Fibroblast of villous mesenchyme (primary cell): ENCODE measurements at places on chromosomes 3 and 15. TPM values are rescaled to one million over a fixed set of nuclear protein-coding genes. Genes with fewer than 3 reads are reported as not detected.
A peak's percentile ranks its signal among the peaks of the same experiment; 100 is the strongest.

DNA sequence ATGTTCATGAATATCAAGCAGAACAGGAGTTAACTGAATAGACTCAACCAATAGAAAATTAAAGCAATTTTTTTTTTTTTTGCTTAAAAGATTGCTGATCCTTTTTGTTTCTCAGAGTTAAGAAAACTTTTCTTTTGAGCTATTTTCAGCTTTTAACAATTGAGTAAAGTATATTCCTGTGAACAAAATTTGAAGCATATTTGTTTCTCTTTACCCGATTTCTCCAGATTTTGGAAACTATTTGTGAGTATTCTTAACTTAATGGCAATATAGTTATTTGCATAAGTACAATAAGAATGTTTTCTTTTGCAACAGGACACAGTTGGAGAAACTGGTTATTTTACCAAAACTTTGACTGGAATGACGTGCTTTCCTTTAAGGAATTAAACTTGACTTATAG lies 53.4 kb upstream of the C15orf39 start:
- DNase-seq: no peak

DNA sequence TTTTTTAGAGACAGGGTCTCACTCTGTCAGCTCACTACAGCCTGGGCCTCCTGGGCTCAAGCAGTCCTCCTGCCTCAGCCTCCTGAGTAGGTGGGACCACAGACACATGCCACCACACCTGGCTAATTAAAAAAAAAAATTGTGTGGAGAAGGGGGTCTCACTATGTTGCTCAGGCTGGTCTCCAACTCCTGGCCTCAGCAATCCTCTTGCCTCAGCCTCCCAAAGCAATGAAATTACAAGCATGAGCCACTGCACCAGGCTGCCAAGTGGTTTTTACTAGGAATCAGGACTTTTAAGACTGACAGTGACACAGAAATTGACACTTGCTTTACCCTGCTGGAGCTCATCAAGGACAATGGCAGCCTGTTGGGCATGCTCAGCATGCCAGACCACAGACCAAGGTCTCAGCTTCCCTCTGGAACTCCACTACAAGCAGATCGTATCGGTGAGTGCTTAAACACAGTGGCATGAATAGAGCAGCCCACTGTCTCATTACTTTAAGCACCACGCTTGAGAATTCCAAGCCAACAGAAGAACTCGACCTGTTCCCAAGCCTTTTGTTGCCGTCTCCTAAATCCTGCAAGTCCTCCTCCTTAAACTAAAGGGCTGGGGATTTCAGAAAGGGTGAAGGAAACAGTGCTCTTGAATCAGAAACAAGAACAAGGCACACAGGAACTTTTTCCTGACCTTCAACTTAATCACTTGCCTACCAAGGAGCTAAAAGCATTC lies 41.4 kb downstream of the EOMES start:
- no peak for DNase-seq

DNA sequence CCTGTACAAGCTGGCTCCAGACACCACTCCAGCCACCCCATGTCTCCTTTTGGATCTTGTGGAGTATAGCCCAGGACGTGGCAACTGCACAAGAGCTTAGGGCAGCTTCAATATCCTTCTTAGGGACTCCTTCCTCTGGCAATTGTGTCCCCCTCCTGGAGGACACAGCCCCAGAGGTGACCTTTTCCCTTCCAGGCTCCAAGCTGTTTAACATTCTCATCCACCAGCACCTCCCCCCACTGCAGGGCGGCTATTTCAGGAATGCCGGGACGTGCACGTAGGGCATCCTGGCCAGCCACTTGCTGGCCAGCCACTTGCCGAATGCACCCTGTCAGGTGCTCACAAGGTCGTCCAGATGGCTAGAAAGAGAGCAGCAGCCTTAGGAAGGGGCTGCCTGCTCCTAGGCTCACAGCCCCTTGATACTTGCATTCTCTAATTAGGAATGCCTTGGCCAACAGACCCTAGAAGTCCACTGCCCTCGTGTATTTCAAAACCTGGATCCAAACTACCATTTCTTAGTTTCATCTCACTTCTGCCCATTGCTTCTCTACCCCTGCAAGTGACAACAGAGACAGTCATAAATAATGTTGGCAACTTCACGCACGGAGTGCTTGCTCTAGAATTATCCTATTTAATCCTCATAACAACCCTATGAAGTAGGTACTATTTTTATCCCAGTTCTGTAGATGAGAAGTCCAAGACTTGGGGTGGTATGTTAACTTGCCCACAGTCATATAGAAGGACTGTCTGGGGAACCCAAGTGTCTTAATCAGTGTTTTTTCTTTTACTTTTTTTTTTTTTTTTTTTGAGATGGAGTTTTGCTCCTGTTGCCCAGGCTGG lies 24.5 kb upstream of the IDH2 start:
- no peak for DNase-seq

DNA sequence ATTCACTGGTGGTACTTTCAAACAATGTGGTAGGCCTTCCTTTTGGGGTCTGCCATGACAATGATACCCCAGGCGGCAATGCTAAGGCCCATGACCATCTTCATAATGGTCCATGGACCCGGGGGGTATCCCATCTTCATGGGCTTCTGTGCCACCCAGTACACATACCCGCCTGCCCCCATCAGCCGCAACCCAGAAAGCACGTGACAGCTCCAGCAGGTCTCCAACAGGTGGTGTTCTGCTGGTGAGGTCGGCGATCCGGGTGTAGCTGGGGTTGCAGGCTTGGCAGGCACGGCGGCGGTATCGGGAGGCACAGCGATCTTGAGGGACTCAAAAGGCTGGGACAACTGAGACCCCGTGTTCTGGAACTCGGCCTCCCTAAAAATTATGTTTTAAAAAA lies 214.5 kb downstream of the SNRPN start:
- DNase-seq: no peak

- no peak for DNase-seq
Measured at GRCh38 chr3:71628522-71628921, 45.0 kb upstream of the FOXP1 start.

GRCh38 chr3:16675805-16676204 lies 70.6 kb upstream of the DAZL start:
- DNase-seq: no peak

DNA sequence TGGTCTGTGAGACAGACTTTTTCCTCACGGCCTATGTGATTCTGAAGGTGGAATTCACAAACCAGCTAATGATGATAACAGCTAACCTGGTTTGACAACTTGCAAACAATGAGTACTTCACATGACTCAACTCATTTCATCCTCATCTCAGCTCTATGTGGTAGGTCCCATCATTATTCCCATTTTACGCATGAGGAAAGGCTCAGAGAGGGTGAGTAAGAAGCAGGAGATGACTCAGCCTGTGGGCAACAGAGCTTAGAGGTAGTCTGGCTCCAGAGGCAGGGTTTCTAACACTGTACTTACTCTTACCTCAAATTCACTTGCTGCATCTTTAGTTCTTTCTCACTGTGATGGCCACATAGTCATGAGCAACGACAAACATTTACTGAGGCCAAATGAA lies 25.8 kb upstream of the PSMD6 start:
- DNase-seq: no peak

GRCh38 chr3:20935791-20936190 lies 749.8 kb upstream of the SGO1 start:
- DNase-seq: no peak

DNA sequence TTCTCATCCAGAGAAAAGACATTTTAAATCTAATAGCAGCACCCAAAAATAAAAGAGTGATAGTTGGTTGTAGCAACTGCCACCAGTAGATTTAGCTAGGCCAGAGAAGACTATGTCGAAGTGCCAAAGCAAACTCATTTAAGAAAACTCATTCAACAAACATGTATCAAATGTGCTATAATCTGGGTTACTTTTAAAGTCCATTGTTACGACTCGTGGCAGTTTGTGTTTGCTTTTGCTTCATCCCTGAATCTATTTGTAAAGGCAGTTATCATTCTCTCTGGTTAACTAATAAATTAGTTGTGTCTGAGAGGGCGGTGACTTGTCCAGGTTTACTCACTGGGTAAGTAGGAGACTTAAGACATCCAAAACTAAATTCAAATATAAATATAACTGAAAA lies 159.4 kb downstream of the ZIC4 start:
- DNase-seq: no peak

DNA sequence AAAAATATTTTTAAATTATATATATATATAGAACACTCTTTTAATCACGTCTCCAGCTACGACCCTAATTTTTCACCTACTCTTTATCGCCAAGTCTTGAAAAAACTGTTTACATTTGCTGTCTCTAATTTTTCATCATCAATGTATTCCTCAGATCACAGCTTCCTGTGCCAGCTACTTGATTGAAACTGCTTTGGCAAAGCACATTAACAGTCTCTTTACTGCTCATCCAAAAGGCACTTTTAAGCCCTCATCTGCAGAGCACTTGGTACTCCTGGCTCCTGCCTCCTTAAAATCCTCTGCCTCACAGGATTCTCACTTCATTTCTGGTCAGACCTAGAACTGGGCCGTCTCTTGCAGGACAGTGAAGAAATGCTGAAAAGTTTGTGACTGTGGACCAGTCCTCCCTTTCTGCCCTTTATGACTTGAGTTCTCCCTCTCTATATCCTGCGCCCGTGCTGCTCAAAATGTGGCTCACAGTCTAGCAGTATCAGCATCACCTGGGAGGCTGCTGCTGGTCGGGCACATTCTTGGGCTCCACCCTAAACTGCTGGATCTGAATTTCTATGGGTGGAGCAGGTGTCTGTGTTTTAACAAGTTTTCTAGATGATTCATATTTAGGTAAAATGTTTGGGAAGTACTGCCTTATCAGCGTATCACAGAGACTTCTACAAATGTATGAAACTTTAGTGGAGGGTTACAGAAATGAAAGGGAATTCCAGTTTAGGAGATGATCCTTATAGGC lies 196.8 kb downstream of the ADAMTSL3 start:
- DNase-seq: no peak

DNA sequence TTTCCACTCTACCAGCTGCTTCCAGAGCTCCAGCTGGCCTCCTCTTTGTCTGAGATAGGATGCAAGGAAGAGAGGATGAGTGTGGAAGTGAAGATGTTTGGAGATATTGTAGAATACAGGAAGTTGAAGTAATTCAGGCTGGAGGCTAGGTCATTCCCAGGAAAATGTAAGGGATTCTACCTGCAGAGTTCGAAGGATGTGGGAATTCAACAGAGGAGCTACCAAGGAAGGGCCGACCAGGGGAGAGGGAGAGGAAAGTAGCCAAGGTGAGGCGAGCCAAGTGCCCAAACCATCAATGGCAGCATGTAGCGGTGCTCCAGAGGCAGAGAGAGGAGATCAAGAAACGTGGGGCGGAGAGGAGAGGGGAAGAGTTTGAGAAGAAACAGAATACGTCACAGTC lies 49.0 kb upstream of the EPHB3 start:
- no peak for DNase-seq

- no peak for DNase-seq
Measured at GRCh38 chr15:78364233-78364632, 24.1 kb downstream of the CRABP1 start.

DNA sequence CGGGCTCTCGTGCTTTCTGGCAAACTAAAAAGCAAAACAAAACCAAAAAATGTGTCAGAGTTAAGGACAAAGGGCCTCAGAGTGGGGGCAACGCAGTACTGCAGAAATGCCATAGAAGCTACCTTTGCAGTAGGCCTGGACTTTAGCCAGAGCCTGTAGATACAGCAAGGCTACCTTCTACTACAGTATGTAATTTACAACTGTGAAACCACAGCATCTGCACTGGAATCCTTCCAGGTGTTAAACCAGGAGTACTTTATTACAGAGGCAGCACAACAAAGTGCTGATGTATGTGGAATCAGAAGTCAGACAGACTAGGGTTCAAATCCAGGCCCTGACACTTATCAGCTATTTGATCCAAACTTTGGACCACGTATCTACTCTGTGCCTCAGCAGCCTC lies 34.9 kb downstream of the RUBCN start:
- DNase-seq: no peak

DNA sequence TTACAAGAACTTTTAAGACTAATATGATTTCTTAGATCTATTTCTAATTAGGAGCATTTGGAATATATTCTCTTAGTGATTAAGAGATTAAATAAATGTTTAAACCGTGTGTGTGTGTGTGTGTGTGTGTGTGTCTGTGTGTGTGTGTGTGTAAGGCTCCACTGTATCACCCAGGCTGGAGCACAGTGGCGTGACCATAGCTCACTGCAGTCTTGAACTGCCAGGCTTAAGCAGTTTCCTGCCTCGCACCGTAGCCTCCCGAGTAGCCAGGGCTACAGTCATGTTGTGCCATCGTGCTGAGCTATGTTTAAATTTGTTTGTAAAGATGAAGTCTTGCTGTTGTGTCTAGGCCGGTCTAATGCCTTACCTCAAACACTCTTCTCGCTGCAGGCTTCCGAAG lies 109.4 kb downstream of the KLHL25 start:
- DNase-seq: no peak

DNA sequence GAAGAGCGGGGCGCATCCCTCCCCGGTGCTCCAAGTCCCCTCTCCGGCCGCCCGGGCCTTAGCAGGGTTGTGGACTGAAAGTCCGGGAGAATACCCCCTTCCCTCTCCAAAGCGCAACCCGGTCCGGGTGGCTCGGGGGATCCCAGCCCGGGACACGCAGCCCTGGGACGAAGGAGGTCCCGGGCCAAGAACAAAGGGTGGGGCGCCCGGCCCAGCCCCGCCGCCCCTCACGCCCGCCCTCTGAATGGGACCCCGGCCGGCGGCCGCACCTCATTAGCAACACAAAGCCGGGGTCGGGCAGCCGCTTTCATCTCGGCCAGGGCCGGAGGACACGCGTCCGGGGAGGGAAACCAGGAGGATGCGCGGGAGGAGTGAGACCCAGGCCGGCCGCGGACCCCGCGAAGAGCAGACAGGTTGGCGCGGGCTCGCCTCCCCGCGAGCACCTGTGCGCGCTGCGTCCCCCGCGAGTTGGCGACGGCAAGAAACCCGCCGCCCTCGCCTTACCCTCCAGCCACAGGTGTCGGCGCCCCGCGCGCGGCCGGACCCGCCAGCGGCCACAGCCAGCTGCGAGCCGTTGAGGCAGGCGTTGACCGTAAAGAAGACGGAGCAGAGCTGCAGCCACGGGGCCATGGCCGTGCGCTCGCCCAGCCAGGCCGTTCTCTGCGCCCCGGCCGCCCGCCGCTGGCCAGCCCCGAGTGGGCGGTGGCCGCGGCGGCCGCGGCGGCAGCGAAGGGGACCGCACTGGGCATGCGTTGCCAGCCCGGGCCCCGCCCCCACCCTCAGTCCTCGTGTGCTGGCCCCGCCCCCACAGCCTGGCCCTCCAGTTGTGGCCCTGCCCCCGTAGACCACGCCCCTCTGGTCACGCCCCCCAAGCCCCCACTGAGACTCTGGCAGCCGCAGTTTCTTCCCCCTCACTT lies at the start of gene IL17RD:
IL17RD (minus strand) TSS at position 697 of the 917 bp plus-strand sequence; CDS start at position 630, 67 bp downstream.
- DNase-seq: peak; percentile 71

- no peak for DNase-seq
Measured at GRCh38 chr3:123499322-123499721, 50.4 kb upstream of the ADCY5 start.

- no peak for DNase-seq
Measured at GRCh38 chr15:97561529-97561928, 399.0 kb upstream of the ARRDC4 start.

The PEX11A gene
- 3.9 and 8.2 TPM in 2 replicates for total RNA-seq

The MUSTN1 gene
- total RNA-seq: not detected in 2 replicates

The FETUB gene
- total RNA-seq: not detected in 2 replicates

The ARL6 gene
- total RNA-seq: 6.4 and 17.3 TPM in 2 replicates

The B3GNT5 gene
- total RNA-seq: 3.2 and 6.0 TPM in 2 replicates

The CDCP1 gene
- total RNA-seq: 10.4 and 20.6 TPM in 2 replicates
